ENCODE measurements at places on chromosomes 2 and 18.

GRCh38 chr2:170298861-170299429 is 121.0 kb downstream of the MYO3B start:
- DNase-seq: no peak

GRCh38 chr2:6730003-6730402 is 135.7 kb downstream of the CMPK2 start:
- no peak for DNase-seq

- no peak for DNase-seq
These were observed 70.6 kb downstream of the OTX1 start for GRCh38 chr2:63121055-63121834.

DNA sequence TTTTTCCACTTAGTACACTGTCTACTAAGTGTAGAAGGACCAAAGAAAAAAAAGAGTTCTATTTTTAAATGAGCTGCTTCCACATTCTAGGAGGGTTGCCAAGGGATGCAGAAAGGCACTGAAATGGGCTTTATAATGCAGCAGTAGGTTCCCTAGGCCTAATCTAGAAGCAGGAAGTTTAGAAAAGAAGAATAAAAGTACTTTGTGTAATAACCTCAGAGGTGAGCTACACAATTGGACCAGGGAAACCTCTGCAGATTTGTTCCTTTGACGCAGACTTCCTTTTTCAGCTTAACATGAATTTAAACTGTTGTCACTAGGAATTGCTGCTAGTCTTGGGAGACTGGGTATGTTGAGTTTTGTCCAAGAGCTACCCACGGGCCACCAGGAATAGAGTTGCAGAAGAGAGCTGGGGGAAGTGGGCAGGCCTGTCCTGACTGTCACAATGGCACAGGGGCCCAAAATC is 34.6 kb upstream of the RAB1A start:
- no peak for DNase-seq

DNA sequence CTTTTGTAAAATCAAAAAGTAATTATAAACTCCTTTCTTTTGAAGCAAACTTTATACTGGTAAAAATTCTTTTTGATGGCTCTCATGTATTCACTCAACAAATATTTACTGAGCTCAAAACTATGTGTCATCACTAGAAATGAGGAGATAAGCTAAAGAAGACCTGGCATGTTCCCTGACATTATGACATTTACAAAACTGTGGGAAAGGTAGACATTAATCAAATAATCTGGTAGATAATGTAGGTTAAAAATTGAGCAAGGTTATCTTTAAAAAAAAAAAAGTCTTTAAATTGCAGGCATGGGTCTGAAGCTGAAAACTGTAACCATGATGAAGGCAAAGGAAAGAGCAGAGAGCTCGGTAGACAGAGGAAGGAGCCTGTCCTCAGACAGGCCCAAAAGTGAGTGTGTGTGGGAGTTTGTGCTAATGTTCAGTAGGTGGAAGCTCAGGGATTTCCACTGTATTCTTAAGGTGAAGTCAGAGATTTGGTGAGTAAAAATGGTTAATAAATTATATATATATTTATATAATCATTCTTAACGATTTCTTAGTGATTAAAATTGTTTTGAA is 612.9 kb downstream of the LRP1B start:
- DNase-seq: no peak

- DNase-seq: no peak
These were observed 42.6 kb upstream of the SETBP1 start for GRCh38 chr18:44638034-44638540.

GRCh38 chr18:70659036-70659925 is 370.4 kb downstream of the SOCS6 start:
- DNase-seq: no peak

- no peak for DNase-seq
These were observed 469.4 kb downstream of the DLGAP1 start for GRCh38 chr18:3985664-3986063.

GRCh38 chr18:63322206-63322605 is 2.6 kb upstream of the BCL2 start:
- no peak for DNase-seq

Measured in memory B cell (primary cell).